WTC11 (cell line): ENCODE measurements at places on chromosomes 1 and 21. TPM values are rescaled to one million over a fixed set of nuclear protein-coding genes. Genes with fewer than 3 reads are reported as not detected.

GRCh38 chr1:229643996-229644745 is 18.1 kb downstream of the URB2 start:
- H3K27ac ChIP-seq = peak overlapping the region; percentile 40
- H3K4me1 ChIP-seq = no peaks in the 10 kb centered on the region
- H3K36me3 ChIP-seq = peaks cover 55% of the 10 kb centered on the region
- no peak overlapping the region for H3K4me3 ChIP-seq
- no peaks in the 10 kb centered on the region for H3K27me3 ChIP-seq
- DNase-seq = no peak

DNA sequence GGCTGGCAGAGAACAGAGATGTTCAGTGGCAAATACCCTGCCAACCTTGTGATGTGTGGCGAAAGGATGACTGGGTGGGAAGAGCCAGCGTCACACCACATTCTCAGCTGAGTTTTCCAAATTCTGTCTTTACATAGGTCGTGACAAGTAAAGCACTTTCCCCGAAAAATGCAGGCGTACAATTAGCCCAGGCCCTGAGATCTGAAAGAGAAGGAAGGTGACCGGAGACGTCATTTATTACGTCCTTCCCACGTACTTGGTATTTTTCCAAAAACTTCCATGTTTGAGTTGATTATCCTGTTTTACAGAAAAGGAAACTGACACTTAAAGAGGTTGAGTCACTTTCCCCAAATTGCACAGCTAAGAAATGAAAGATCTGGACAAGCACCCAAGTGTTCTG is 413.3 kb downstream of the PRDM2 start:
- peaks cover 15% of the 10 kb centered on the region for H3K4me1 ChIP-seq
- H3K27me3 ChIP-seq = no peaks in the 10 kb centered on the region; the same call in 1 of the 2 replicates
- H3K4me3 ChIP-seq = no peak overlapping the region

- no peaks in the 10 kb centered on the region for H3K4me1 ChIP-seq
- H3K36me3 ChIP-seq = no peaks in the 10 kb centered on the region; the same call in 1 of the 2 replicates
- H3K27me3 ChIP-seq = no peaks in the 10 kb centered on the region
Measured at GRCh38 chr1:27973771-27974416, 14.1 kb downstream of the XKR8 start.

- peaks cover 4% of the 10 kb centered on the region; the same call in 1 of the 2 replicates for H3K36me3 ChIP-seq
- peak overlapping the region; percentile 64 for H3K27ac ChIP-seq
- H3K27me3 ChIP-seq = no peaks in the 10 kb centered on the region
- no peak overlapping the region; the same call in 1 of the 2 replicates for H3K4me3 ChIP-seq
- DNase-seq = no peak
Measured at GRCh38 chr1:246428542-246429308, 78.4 kb downstream of the SMYD3 start.

DNA sequence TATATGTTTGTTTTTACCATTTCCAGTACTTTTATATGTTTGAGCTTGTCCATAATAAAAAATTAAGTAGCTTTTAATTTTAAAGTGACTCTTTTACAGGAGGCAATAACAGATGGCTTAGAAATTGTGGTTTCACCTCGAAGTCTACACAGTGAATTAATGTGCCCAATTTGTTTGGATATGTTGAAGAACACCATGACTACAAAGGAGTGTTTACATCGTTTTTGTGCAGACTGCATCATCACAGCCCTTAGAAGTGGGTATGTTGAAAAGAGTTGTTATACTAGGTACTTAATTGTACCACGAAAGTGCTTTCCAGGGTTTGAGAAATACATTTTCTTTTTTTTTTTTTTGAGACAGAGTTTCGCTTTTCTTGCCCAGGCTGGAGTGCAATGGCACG is 46.1 kb downstream of the RNF2 start:
- H3K27ac ChIP-seq = no peak overlapping the region
- peaks cover 8% of the 10 kb centered on the region for H3K4me1 ChIP-seq
- no peaks in the 10 kb centered on the region for H3K27me3 ChIP-seq
- H3K4me3 ChIP-seq = no peak overlapping the region

- H3K27me3 ChIP-seq = no peaks in the 10 kb centered on the region
- DNase-seq = no peak
- peaks cover 6% of the 10 kb centered on the region for H3K36me3 ChIP-seq
- H3K27ac ChIP-seq = no peak overlapping the region
- no peak overlapping the region for H3K4me3 ChIP-seq
Measured at GRCh38 chr1:209265301-209265700, 318.2 kb upstream of the CAMK1G start.

KCNA3 gene
- 1.1 to 1.2 TPM (median 1.2 TPM) in 3 replicates for total RNA-seq

GRCh38 chr1:6897138-6897537 is 111.9 kb downstream of the CAMTA1 start:
- DNase-seq = no peak
- no peak overlapping the region for H3K27ac ChIP-seq
- peaks cover 10% of the 10 kb centered on the region for H3K4me1 ChIP-seq
- H3K36me3 ChIP-seq = no peaks in the 10 kb centered on the region
- H3K27me3 ChIP-seq = no peaks in the 10 kb centered on the region

DNA sequence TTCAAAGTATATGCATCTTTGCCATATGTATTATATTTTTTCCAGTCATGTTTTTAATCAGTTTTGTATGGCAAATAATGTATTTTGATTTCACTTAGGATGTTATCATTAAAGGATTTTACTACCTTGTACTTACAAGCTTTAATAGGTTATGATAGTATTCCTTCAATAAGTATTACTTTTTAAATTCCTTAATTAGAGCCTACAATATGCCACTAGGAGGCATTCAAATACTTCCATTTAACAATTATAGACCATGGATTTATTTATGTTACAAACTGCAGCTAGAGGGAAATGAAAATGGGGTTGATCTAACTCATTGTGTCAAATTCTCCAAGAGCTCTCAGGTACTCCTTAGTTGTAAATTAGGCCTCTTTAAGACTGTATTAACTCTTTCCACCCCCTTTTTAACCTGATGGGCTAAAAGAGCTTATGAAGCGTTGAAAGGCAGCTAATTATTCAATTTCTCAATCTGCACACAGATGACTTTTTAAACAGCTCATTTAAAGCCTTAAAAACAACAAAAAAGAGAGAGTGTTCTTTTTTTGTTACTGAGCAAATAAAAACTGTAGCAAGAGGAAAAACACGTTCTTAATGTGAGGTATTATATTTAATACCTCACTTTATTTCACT is 156.2 kb downstream of the DENND1B start:
- no peak for DNase-seq
- H3K4me1 ChIP-seq = peaks cover 9% of the 10 kb centered on the region
- H3K27ac ChIP-seq = no peak overlapping the region
- no peaks in the 10 kb centered on the region for H3K36me3 ChIP-seq
- no peak overlapping the region for H3K4me3 ChIP-seq

VANGL1 gene
- 13.3 to 15.8 TPM (median 13.9 TPM) in 3 replicates for total RNA-seq

- no peak for DNase-seq
- no peak overlapping the region for H3K27ac ChIP-seq
- H3K4me1 ChIP-seq = peaks cover 2% of the 10 kb centered on the region; the same call in 1 of the 2 replicates
- no peaks in the 10 kb centered on the region for H3K36me3 ChIP-seq
Measured at GRCh38 chr1:240149484-240150094, 57.9 kb downstream of the FMN2 start.

GRCh38 chr1:20698195-20698910 is 19.5 kb downstream of the KIF17 start:
- no peak overlapping the region for H3K4me3 ChIP-seq
- DNase-seq = no peak
- peaks cover 2% of the 10 kb centered on the region for H3K27me3 ChIP-seq
- H3K36me3 ChIP-seq = no peaks in the 10 kb centered on the region
- no peak overlapping the region for H3K27ac ChIP-seq
- H3K4me1 ChIP-seq = peaks cover 11% of the 10 kb centered on the region

DNA sequence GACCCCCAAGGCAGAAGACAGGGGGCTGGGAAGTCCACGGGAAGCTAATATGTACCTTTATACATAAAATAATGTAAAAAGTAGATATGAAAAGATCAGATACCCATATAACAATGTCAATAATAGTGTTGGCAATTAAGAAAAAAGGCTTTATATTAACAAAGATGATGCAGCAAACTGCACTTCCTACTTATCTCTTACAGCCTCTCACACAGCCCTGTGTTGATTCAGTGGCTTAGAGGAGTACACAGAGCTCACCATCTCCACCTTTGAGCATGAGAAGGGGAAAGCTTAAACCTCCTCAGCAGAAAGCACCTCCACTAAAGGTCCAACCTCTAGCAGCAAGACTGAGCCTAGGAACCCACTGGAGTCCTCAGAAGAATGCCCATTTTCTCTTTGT is 7.2 kb upstream of the VSIG8 start:
- H3K36me3 ChIP-seq = no peaks in the 10 kb centered on the region
- no peak for DNase-seq
- no peak overlapping the region for H3K4me3 ChIP-seq
- H3K27me3 ChIP-seq = no peaks in the 10 kb centered on the region; the same call in 1 of the 2 replicates
- H3K4me1 ChIP-seq = peaks cover 4% of the 10 kb centered on the region
- no peak overlapping the region for H3K27ac ChIP-seq

AMY1B gene
- total RNA-seq = not detected in 3 replicates

KRTAP7-1 gene
- total RNA-seq = not detected in 3 replicates

GRCh38 chr21:38307771-38308531 is 51.2 kb downstream of the KCNJ15 start:
- peaks cover 25% of the 10 kb centered on the region for H3K27me3 ChIP-seq
- DNase-seq = no peak
- H3K27ac ChIP-seq = no peak overlapping the region

GRCh38 chr1:154753426-154753825 is 116.7 kb downstream of the KCNN3 start:
- H3K4me1 ChIP-seq = peaks cover 11% of the 10 kb centered on the region
- H3K27me3 ChIP-seq = peaks cover 7% of the 10 kb centered on the region; the same call in 1 of the 2 replicates
- H3K36me3 ChIP-seq = no peaks in the 10 kb centered on the region
- no peak overlapping the region for H3K27ac ChIP-seq

DNA sequence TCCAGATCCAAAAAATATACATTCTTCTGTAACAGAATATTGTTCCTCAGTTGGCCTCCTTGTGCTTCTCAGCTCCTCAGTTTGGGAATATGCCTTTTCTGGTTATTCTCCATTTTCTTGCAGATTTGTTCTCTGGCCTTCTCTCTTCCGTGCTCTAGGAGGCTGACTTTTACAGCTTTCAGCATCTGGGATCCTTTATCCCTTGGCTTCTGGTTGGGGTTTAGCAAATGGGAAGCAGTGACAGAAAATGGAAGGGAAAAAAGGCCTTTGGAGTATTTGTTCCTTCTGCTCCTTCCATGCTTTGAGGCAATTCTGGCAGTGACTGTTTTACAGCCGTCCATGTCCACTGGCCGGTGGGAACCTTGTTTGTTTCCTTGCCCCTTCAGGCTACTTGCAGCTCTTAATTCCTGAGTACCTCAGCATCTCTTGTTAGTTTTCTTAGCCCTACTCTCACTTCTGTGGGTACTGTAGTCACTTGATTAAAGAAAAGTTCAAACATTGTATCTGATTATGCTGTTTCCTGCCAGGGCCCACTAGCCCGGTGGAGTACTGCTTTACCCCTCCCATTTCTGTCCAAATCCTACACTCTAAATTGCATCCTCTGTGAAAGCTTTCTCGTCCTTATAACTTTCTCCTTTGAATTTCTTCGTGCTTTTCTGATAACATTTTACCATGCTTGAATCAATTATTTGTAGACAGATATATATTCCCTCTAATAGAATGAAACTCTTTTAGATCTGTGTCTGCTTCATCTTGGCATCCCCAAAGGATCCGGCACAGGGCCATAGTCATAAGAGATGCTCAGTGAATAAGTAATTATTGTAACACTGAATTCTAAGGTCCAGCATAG is 118.2 kb downstream of the OSBPL9 start:
- no peaks in the 10 kb centered on the region for H3K36me3 ChIP-seq
- H3K27me3 ChIP-seq = no peaks in the 10 kb centered on the region
- DNase-seq = no peak
- H3K27ac ChIP-seq = peak overlapping the region; percentile 84

GRCh38 chr21:28256420-28256831 is 736.3 kb downstream of the LTN1 start:
- H3K27ac ChIP-seq = no peak overlapping the region
- H3K27me3 ChIP-seq = no peaks in the 10 kb centered on the region
- H3K4me1 ChIP-seq = peaks cover 11% of the 10 kb centered on the region
- no peak for DNase-seq
- H3K4me3 ChIP-seq = no peak overlapping the region

DNA sequence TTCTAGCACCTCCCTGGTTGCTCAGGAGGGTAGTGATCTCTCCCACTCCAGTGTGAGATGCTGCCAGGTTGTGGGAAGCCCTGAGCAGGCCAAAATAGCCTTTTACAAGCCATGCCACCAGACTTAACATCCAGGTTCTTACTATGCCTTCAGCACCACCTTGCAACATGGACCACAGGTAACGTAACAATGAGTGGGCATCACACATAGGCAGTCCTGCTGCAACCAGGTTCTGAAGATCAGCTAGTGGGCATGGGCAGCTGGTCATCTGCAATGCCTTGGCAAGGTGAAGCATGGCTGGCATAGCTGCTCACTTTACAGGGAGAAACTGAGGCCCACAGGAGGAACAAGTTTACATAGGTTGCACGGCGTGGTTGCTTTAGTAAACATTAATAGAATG is 40.7 kb downstream of the DHCR24 start:
- no peak overlapping the region for H3K27ac ChIP-seq
- H3K4me1 ChIP-seq = no peaks in the 10 kb centered on the region
- no peaks in the 10 kb centered on the region for H3K27me3 ChIP-seq
- H3K36me3 ChIP-seq = peaks cover 32% of the 10 kb centered on the region
- DNase-seq = no peak

OR2L13 gene
- total RNA-seq = not detected in 3 replicates

LCE2B gene
- total RNA-seq = not detected in 3 replicates

GRCh38 chr1:89762386-89762778 is 58.5 kb upstream of the LRRC8D start:
- DNase-seq = no peak
- H3K36me3 ChIP-seq = no peaks in the 10 kb centered on the region
- H3K4me1 ChIP-seq = peaks cover 20% of the 10 kb centered on the region

SEC16B gene
- total RNA-seq = 0.90 to 1.7 TPM (median 0.92 TPM) in 3 replicates

SIPA1L2 gene
- 10.9 to 14.3 TPM (median 11.6 TPM) in 3 replicates for total RNA-seq

DNA sequence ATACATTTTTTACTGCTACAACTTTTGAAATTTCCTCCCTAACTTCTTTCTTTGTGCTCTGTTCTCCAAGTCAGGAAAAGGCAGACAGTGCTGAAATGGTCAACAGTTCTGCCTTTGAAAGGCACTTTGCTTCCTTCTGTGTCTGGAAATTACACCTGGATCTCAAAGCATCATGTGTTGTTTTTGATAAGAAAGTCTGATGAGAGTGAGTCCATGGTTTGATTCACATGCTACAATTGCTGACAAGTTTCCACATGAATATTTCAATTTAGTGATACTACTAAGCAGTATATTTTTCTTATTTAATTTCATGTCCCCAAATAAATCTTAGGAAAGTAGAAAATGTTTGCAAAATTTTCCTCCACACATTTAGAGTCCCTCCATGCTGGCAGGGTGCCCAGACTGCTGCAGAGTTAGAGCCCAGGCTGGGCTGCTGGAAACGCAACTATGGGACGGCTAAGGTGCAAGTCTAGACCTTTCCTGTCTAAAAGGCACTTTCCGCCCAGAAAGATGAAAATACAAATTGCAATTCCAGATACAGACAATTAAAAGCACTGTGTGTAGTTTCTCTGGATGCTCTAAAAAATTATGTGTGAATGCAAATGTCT is 96.6 kb upstream of the RUNX1 start:
- H3K36me3 ChIP-seq = no peaks in the 10 kb centered on the region
- H3K27ac ChIP-seq = no peak overlapping the region
- DNase-seq = no peak
- no peaks in the 10 kb centered on the region for H3K4me1 ChIP-seq
